ENCODE measurements at places on chromosomes 16 and 17.

DNA sequence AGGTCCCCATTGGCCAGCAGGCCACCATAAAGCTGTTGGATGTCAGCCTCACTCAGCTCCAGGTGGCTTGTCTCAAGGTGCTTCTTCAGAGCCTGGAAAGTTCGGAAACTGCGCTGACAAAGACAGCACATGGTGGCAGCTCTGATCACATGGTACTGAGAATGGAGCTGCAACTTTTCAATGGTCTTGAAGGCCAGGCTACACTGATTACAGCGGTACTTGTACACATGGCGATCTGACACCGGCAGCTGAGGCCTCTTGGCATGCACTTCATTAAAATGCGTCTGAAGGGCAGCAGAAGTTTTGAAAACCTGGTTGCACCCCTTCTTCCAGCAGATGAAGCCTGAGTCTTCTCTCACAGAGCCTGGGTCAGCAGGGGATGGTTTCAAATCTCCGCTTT lies 249.7 kb downstream of the ZFHX3 start:
- no peak for DNase-seq

DNA sequence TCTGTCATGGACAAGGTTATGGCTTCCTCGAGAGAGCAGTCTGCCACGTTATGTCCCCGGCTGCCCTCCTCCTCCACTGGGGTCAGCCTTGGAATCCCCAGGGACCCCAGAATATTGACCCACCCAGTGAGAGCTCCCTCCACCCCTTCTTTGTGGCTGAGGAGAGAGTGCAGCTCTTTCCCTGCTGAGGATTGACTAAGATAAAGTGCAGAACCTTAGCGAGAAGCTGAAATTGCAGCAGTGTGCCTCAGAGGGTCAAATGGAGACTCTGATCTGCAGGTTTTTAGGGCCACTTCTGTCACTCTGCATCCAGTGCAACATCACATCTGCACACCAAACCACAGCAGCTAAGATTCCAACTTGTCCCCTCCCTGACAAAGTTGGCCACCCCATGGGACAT lies 25.6 kb upstream of the PMFBP1 start:
- no peak for DNase-seq

DNA sequence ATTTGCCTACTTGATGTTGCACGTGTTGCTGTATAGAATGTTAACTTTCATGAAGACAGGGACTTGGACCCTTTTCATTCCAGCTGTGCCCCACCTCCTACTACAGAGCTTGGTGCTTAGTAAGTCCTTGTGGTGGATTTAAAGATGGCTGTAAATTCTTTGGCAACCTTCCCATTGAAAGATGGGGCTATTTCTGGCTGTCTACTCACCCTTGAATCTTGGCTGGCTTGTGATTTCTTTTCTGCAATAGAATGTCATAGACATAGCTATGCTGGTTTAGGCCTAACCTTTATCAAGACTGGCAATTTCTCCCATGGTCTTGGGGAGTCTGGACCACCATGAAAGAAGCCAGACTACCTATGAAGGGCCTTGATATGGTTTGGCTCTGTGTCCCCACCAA lies 59.0 kb downstream of the ACSM2A start:
- no peak for DNase-seq

DNA sequence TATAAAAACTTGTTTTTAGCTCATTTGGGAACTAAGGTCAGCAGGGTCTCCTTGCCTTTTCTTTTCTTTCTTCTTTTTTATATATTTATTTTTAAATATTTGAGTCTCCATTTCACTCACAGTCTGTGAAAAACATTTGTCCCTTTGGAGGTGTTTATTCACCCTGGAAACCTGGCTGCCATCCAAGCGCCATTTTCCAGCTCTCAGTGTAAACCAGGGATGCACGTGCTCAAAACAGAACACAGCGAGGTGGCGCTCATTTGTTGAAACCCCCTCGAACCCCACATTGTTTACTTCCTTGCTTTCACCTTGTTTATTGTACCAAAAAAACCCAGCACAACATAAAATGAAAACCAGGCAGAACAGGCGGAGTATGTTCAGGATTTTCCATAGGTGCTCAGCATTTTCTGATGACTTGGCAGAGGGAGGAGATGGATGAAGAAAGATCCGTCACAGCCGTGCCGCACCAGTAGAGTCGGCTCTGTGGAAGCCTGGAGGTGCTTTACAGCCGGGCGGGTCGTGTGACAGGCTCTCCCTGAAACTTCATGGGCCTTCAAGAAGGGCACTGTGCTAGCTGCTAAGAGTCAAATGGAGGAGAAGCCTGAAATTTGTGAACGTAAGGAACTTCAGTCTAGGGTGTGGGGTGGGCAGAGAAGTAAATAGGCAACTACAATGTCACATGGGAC lies 284.4 kb downstream of the FOXL1 start:
- DNase-seq, result no peak

DNA sequence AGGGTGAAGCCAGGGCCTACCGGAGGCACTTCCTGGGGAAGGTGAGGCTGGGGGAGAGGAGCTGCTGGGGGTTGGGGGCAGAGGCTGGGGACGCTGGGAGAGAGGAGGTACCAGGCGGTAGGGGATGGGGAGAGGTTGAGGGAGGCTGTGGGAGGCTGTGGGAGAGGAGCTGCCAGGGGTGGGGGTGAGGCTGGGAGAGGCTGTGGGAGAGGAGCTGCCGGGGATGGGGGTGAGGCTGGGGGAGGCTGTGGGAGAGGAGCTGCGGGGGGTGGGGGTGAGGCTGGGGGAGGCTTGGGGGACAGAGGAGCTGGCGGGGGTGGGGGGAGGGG lies 99.4 kb downstream of the OR1D5 start:
- DNase-seq, result no peak

- DNase-seq, result no peak
These were observed 209.9 kb upstream of the C16orf82 start for GRCh38 chr16:26856791-26857190.

DNA sequence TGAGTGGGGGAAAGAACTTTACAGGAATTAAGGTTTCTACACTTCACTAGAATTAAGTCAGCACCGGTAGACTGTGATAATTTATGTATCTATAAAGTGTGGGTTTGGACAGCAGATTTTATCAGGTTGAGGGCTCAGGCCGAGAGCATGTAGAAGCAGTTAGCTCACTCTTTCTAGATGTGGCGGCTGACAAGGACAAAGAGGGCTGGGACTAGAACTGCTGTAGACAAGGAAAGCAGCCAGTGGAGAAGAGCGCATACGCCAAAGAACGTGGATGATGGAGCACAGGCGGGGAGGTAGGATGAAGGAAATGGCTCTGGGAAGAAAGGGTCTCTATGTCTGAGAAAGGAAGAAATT lies 504 bp upstream of the GOSR1 start:
- DNase-seq, result peak; percentile 17

GRCh38 chr17:59004338-59005111 lies 102.2 kb downstream of the TRIM37 start:
- DNase-seq, result peak; percentile 77

Data from HAP-1 (cell line).